HS-5 (cell line): ENCODE measurements at places on chromosomes 7 and 10.
A peak's percentile ranks its signal among the peaks of the same experiment; 100 is the strongest.

- DNase-seq = peak; percentile 53
These were observed 37.8 kb upstream of the PSAP start for GRCh38 chr10:71888623-71889387.

- DNase-seq = peak; percentile 82
These were observed 93.6 kb downstream of the PRLHR start for GRCh38 chr10:118501637-118502440.

GRCh38 chr7:23474829-23475575 is 4.7 kb upstream of the IGF2BP3 start:
- no peak for DNase-seq

DNA sequence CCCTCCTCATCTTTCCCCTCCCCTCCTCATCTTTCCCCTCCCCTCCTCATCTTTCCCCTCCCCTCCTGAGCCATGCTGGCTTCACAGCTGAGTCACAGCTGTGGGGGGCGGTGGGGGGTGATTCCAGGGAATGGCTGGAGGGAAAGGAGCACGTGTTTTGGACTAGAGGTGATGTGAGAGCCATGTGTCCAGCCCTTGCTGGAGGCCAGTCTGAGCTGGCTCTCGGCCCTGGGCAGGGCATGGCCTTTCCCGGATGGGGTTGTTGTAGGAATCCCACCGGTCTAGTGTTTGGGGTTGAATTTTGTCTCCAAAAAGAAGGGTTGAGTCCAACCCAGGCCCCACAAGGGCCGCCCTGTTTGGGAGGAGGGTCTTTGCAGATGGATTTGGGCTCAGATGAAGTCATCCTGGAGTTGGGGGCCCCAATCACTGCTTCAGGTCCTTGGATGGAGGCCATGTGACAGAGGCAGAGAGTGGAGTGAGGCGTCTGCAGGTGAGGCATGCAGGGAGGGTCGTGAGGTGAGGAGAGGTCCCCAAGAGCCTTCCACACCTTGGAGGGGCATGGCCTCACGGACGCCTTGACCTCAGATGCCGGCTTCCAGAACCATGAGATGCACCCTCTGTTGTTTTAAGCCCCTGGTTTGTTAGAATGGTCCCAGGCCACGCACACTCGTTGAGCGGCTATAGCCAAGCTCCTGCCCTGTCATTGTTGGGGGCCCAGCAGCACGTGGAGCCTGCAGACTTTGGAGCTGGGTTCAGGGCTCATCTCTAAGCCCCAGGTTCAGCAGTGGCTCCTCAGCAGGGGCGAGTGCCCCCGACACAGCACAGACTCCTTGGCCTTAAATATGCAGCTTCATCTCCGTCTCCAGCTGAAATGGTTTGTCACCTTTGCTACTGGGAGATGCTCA is 101.6 kb downstream of the DNAJB6 start:
- no peak for DNase-seq

DNA sequence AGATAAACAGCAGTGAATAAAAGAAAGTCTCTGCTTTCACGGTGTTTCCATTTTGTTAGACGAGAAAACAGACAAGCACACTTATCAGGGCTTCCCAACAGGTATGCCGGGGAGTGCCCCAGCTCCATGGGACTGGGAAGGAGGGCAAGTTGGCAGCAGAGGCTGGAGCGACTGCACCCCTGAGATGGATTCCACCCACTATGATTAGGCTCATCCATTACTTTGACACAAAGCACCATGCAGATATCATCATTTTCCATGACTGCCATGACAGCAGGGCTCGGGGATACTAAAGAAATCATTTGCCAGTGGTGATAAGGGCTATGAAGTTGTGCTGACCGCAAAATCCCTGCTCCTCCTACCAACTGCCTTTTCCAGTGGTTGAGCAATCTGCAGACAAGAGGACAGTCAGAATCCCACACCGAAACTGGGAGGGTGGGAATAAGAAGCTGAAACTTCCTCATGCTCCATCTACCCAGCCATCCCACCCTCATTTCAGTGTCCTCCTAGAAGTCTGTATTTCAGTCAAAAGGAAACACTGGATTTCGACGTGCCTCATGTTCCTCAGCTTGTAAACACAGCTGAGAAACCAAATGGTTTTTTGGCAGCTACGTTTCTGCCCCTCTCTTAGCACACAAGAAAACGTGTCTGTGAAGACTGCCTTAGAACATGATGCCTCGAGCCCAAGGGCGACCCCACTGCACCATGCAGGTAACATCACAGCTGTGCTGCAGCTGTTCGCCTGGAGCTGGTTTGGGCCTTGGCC is 15.5 kb downstream of the CREB3L2 start:
- DNase-seq = no peak

DNA sequence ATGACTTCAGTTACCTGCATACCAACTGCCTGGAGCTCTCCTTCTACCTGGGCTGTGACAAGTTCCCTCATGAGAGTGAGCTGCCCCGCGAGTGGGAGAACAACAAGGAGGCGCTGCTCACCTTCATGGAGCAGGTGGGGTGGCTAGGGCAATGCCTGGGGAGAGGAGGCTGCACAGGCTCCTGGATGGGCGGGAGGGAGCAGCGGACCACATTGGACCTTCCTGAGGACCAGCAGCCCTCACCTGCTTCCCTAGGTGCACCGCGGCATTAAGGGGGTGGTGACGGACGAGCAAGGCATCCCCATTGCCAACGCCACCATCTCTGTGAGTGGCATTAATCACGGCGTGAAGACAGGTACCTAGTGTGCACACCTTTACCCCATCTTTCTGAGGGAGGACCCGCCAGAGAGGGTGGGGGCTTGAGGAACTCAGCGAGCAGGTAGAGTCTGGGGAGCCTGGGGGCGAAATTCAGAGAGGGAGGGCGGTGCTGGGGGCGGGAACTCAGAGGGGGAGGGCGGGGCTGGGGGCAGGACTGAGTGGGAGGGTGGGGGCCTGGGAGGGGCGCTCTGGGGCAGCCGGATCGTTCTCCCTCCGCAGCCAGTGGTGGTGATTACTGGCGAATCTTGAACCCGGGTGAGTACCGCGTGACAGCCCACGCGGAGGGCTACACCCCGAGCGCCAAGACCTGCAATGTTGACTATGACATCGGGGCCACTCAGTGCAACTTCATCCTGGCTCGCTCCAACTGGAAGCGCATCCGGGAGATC is 9.0 kb downstream of the AEBP1 start:
- no peak for DNase-seq

GRCh38 chr10:114498413-114499111 is 94.3 kb upstream of the AFAP1L2 start:
- no peak for DNase-seq

DNA sequence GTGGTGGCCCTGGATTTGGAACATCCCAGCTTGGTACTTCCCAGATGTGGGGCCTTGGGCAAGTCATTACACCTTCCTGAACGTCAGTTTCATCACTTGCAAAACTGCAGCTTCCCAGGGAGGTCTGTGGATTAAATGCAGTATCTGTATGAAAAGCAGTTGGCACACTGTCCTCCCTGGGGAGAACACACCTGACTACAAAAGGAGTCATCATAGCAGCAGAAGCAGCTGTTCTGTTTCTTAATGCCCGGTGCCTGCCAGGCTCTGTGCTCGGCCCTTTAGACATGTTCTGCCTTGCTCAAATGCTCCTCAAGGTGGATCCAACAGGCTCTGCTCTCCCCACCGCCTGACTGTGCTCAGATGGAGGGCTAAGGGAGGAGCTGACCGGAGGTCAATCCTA is 31.0 kb downstream of the CDCA7L start:
- DNase-seq = no peak

DNA sequence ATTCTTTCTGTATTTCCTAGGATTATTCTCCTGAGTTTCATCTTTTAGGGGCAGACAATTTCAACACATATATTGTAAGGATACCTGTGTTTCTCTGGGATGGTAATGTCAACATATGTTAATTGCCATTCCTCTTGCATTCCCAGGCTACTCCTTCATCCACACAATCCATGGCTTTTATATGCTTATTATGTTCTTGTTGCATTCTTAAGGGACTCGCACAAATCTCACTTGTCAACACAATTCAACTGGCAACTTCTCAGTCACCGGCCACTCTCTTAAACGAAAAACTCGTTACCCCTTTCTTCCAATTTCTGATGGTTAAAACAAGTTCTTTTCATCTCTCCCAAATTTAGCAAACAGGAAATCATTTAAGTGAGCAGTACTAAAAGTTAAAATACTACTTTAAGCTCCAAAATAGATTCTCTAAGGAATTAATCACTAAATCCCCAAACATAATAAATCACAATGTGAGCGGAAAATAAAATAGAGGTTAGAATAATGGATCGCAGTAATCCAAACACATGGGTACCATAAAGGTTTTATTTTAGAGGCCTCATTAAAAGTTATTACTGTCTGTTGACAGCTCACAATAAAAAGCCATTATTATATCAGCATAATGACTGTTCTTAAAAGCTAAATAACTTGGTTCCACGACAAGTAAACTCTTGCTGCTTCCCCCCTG is 223.2 kb downstream of the ELMO1 start:
- no peak for DNase-seq

GRCh38 chr7:130473289-130473688 is 18.6 kb upstream of the MEST start:
- no peak for DNase-seq

GRCh38 chr10:43013065-43013464 is 63.8 kb upstream of the RET start:
- DNase-seq = no peak

DNA sequence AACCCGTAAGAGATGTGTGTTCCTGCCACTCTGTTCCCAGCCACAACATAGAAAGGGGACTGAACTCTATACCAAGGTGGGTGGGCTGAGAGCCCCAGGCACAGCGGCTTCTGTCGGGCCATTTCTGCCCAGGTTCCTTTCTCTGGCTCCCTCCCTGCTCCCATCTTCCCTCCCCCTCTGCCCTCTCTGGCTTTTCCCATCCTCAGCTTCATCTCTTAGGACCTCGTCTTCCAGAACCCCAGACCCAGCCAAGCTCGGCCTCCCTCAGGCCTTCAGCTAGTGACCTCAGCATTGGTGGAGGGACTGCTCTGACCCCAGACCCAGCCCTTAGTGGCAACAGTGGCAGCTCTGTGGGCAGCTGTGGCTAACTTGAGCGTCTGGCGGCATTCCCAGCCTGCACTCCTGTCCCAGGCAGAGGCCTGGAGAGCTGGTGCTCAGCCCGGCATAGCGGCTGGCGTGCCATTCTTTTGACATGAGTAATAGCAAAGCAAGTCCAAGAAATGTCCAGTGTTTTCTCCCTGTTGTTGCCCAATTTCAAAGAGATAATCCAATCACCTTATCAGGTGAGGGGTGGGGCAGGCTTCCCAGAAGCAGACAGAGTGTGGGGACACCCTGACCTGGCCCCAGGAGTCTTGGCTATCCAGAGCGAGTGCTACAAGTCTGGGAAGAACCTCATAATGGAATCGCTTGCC is 15.9 kb downstream of the PTPRE start:
- DNase-seq = peak; percentile 70

DNA sequence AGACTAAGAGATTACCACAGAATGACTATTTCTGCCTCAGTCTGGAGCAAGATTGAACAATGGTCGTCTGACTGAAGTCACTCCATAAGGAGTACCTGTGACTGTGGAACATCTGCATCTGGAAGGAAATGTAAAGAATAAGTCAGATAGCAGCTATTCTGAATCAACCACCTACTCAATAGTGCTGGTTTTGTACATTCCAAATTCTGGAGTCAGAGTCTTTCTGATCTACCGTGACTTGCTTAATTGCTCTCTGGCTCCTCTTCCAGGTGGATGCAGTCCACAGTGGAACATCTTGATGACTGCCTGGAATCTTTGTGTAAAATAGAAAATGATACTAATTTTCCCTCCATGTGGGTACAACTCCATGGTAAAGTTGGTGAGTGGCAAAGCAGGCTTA is 156.3 kb upstream of the SEMA3C start:
- no peak for DNase-seq

DNA sequence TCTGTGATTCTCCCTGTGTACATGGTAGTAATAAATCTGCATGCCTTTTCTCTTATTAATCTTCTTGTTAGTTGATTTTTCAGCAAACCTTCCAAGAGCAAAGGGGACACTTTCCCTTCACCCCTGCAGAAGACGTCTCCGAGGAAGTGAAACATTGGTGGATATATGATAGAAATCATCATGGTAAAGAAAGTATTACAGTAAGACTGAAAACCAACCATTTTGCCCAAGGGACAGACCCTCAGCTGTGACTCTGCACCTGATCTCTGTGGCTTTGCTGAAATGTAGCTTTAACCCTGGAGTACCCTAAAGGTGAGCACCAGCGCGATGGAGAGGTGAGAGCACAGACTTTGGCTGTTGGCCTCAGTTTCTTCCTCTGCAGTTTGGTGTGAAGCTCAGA is 32.8 kb upstream of the MYO3A start:
- DNase-seq = no peak

GRCh38 chr7:108135446-108136190 is 5.5 kb upstream of the LAMB4 start:
- no peak for DNase-seq

DNA sequence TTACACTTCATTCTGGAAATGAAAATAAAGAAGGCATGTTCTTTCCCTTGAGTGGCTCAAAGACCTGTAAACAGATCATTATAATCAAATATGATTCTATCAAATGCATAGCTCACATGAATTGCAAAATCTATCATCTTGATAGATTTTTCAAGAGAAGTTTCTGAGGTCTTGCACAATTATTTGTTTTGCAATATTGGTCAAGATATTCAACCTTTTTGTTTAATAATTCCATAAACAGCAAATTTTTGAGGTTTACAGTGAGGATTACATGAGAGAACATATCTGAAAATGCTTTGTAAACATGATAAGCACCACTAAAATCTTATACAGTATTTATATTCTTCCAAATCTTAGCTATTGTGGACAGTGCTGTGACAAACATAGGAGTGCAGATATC is 160.8 kb downstream of the HDAC9 start:
- no peak for DNase-seq

- no peak for DNase-seq
These were observed 286.4 kb upstream of the HGF start for GRCh38 chr7:82056282-82056681.

DNA sequence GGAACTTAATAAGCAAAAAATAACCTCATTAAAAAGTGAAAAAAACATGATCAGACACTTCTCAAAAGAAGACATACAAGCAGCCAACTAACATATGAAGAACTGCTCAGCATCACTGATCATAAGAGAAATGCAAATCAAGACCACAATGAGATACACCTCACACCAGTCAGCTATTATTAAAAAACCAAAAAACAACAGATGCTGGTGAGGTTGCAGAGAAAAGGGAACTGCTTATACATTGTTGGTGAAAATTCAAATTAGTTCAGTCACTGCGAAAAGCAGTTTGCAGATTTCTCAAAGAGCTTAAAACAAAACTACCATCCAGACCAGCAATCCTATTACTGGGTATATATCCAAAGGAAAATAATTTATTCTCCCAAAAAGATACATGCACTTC is 513.3 kb downstream of the MDFIC start:
- DNase-seq = no peak

DNA sequence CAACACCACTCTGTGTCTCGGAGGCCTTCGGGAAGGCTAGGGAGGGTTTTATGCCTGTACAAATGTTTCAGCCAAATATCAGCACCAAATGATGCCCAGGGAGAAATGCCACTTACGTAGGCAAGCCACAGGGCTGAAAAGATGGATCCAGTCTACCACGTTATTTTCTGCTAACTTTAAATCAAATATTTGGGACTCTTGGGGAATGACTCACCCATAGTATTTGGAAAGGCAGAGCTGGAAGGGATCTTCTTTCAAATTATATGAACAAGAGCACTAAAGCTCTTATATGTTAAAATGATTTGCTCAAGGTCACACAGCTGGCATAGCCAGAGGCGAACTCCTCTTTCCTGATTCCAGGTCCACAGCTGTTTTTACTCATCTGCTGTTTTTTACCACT is 591.4 kb downstream of the SORCS1 start:
- peak; percentile 87 for DNase-seq
